ENCODE measurements at places on chromosomes 7 and 10.

DNA sequence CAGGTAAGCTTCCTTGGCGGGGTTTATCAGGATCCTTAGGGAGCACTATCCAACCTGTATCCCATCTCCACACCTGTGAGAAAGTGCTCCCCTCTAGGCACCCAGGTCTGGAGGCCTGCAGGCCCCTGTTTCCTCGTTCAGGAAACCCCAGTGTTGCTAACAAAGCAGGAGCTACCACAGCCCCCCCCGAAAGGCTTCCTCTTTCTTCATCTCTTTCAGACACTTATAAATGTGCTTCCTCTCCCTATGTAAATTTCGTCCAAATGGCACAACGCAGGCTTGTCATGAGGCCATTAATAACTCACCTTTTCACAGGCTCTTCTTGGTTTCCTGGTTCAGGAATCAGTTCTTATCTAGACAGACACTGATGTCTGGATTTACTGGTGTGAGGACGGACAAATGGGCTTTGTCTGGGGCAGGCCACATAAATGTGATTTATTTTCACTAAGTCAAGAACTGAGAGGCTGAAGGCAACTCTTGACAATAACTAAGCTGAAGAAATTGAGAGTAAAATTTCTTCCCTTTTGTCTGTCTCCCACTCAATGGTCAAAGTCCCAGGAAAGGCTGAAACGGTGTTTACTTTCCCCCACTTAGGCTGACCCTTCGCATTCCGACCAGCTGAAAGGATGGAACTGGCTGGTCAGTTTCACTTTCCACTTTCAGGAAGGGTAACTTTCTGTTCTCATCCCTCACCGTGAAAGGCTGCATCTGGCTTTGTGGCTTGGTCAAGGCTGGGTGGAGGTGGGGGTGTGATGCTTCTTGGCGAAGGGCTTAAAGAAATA, 46.8 kb downstream of the PIK3AP1 start:
- DNase-seq = no peak

DNA sequence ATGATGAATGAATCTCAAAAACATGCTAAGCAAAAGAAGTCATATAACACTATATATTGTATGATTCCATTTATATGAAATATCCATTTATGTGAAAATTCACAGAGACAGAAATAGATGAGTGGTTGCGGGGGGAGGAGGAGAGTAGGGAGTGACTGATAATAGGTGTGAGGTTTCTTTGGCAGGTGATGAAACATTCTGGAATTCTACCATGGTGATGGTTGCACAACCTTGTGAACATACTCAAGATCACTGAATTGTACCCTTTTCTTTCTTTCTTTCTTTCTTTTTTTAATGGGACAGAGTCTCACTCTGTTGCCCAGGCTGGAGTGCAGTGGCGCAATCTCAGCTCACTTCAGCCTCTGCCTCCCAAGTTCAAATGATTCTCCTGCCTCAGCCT, 10.7 kb downstream of the SVOPL start:
- DNase-seq = no peak

- no peak for DNase-seq
Measured at GRCh38 chr7:121530227-121531174, 134.4 kb upstream of the FAM3C start.

GRCh38 chr7:140176122-140176701, 571 bp downstream of the KDM7A start:
- DNase-seq = no peak

DNA sequence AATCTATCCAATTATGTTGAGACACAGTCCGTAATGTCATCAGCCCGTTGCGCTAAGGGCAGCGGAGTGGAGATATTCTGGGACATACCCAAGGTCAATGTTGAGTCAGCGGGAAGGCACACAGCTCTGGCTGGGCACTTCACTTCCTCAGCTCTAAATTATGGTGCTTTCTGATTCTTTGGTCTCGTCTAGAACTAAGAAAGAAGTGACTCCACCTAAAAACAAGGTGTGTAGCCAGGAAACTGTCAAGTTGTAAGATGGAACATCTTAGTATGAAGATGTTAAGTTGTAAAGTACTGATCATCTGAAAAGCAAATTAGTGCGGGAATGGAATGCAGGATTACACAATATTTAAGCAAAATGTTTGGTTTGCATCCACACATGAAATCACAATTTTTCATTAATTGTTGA, 43.1 kb downstream of the BAIAP2L1 start:
- DNase-seq = no peak

DNA sequence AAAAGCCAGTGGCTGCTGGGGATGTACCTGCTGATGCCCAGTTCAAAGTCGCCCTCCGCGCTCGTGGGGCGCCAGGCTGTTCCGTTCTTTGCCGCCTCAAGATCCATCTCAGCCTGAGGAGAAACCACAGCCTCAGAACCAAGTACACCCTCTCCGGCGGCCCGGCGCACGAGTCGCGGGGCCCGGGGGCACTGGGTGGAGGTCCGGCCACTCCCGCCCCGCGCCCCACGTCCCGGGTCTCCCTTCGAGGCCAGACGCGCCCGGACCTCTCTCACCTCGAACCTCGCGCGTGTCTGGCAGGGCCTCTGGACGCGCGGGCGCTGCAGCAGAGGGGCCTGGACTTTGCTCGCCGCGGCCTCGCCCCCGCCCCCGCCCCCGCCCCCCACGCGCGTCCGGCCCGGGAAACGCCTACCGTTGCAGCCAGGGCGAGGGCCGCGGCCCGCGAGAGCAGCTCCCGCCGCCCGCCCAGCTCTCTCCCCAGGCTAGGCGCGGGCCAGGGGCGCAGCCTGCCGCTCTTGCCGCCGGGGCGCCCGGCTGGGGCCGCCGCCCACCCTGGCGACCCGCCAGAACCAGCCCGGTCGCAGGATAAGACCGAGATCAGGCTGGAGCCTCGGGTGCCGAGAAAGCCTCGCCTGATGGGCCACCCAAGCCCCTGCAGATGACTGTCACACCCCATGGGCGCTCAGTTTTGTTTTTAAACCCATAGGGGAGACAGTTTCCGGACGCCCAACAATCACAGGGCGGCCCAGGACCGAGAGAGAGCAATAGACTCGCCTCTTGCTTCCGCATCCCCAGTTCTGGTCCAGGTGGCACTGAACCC, at the start of gene ABCB4:
TSS of gene ABCB4 (minus strand) at position 322 of the 820 bp plus-strand sequence. CDS start at position 107, 215 bp downstream.
- peak; percentile 52 for DNase-seq

GRCh38 chr7:53191836-53192443, 156.5 kb downstream of the POM121L12 start:
- no peak for DNase-seq

- no peak for DNase-seq
Measured at GRCh38 chr7:74599244-74599643, 58.3 kb upstream of the GTF2I start.

DNA sequence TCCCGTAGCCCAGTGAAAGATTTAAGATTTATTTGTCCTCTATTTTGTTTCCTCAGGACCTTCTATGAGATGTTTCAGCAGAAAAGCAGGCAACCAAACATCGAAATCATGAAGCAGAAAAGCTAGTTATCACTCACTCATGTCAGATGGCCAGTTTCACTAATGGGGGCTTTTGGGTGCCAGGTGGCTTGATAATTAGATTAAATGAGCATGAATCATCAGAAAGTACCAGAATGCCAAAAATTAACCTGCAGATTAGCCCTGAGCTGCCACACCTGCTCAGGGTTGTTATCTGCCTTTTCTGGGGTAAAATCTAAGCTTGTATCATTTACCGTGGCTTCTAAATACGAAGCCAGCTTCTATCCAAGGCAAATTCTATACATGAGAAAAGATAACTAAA, 1017.5 kb downstream of the XPNPEP1 start:
- DNase-seq = no peak

DNA sequence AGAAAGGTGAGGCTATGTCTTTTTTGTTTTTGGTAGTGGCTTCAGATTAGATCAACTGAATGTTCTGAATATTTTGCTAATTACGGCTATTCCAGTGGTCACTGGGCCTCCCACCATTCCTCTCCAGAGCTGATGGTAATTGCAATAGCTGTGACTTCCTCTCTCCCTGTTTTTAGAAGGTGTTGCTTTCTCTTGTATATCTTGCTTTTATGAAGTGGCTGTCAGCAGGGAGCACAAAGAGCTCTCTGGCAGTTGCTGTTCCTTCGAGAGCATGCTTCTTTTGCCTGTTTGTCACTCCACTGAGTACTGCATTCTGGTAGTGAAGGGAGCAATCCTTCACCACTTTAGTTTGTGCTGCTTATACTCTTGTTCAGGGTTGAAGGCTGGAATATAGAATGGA, 133.3 kb downstream of the EXOC4 start:
- no peak for DNase-seq

DNA sequence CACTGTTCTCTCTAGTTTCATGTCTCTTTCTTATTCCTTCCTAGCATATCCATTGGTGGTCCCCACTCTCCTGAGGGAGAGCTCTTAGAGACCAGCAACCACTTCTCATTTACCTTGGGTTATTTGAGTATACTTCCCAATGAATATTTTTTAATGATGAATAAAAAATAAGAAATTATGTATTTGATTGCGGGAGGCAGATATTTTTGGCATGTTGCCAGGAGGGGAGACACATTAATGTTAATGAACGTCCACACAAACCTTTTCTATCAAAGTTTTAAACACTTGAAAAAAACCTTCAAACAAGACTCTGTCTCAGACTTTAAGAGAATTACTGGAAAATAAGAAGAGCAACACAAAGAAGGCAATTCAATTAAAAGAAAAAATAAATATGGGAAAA, 260.6 kb upstream of the MAGI2 start:
- no peak for DNase-seq

- no peak for DNase-seq
Measured at GRCh38 chr7:1748076-1748838, 78.2 kb downstream of the ELFN1 start.

DNA sequence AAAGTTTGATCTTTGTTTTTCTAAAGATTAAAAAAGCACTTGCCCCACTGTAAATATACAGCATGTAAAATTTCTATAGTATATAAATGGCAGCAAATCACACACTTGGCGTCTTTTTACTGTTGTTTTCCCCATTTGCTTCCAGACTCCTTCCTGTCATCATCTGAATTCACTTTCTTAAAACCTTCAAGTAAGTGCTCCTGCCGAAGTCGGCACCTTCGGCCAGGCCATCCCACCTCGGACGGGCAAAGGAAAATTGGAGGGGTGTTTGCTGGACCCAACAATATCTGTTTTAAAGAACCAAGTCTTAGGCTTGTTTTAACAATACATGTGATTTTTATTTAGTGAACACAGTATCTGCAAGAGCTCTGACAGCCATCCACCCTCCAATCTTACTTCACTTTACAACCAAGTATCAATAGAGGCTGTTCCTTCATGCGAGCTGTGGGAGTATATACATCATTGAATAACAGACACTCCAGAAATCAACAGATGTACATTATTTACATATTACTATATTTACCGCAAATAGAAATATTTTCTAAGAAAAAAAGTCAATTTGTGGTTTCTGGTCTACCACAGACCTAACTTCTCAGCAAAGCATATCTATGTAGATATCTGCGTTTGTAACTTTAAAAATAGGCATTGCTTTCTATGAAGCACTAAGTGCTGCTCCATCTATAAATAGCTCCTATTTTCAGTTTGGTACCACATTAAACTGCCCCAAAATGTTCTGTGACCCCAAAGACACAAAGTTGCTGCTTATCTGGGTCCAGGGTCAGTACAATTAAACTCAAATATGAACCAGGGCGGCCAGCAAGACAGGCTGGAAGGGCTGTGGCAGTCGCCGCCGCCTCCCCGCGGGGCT, 110.7 kb downstream of the CYTH3 start:
- DNase-seq = no peak

DNA sequence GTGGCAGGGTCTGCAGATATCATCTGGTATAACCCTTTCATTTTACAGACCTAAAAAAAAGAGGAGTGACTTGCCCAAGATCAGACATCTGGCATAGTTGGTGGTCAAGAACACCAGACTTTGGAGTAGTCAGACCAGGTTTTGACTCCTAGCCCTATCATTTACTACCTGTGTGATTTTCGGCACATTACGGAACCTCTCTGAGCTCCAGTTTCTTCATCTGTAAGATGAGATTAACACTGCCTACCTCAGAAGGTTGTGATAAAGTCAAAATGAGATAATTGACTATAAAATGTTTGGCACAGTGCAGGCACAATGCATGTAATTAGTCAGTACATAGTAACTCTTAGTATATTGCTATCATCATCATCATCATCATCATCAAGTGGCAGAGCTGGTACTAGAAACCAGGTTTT, 1.2 kb downstream of the STRIP2 start:
- DNase-seq = no peak

GRCh38 chr7:65832281-65832680, 40.6 kb upstream of the VKORC1L1 start:
- DNase-seq = no peak

DNA sequence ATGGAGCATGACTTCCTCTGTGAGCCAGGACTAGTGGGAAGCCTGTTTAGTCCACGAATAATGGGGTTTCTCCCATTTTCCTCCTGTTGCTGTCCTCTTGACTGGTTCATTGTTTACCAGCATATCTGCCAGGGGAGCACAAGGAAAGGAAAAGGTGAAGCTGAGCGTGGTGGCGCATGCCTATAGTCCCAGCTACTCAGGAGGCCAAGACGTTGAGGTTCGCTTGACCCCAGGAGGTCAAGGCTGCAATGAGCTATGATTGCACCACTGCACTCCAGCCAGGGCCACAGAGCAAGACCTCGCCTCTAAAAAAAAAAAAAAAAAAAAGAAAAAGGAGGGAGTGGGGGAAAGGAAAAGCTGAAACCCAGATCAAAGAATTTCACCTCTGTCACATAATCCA, 5.8 kb upstream of the IL2RA start:
- DNase-seq = no peak

DNA sequence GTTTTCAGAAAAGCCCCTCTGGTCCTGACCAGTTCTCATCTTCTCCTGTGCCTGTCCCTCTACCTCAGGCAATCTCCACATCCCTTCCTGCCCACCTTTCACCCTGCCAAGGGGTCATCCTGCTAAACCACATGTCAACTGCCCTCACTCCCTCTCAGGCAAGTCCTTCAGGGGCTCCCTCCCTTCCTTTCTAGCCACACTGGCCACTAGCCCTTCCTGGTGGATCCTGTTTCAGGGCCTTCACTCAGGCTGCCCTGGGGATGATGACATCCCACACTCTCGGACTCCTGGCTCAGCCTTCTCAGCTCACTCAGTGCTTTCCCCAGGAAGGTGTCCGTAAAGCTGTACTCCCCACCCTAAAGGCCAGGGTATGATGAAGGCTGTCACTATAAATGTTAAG, 13.4 kb downstream of the STEAP1B start:
- no peak for DNase-seq

DNA sequence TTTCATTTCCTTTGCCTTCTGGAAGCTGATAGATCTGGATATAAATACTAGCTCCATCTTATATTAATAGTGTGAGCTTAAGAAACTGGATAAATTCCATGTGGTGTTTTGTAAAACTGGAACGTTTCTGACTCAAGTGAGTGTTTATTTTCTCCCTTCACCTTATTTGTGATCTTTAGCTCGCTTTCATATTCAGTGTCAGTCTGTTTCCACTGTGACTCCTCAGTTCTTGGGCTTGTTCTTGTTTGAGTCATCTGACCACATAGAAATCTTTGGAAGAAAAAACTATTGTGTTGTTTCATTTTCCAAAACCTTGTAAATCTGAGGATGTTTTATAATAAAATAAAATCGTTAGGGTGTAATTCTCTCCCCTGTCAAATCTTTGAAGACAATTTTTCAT, 186.4 kb downstream of the POLR1F start:
- no peak for DNase-seq

DNA sequence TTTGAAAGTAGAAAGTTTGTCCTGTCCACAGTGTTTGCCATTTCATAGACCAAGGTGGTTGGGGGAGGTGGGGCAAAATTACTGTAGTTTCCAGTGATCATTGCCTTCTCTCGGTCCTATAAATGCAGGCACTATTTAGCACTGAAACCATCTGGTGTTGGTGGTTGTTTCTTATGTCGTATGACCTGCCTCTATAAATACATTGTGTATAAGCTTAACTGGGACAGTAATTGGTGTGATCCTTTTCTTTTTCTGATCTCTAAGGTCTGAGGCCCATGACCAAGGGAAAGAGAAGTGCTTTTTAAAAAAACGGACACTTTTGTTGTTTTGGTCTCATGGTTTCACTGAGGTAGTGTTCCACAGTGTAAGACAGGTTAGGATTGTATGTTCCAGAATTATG, 63.1 kb downstream of the AUTS2 start:
- no peak for DNase-seq
